ENCODE measurements at places on chromosomes 16 and 17.

DNA sequence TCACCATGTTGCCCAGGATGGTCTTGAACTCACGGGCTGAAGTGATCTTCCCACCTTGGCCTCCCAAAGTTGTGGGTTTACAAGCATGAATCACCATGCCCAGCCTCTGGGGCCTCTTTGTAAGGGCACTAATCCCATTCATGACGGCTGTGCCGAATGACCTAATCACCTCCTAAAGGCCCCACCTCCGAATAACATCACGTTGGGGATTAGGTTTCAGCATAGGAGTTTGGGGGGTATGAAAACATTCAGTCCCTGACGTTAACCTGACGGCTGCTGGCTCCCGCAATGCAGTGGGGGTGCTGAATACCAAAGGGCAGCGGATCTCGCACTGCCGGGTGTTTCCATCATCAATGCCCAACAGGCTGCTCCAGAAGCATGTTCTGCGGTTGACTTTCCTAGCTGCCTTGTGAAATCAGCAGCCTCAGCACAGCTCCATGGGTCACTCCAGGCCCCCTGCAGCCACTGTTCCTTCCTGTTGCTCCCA lies 120.8 kb upstream of the SEC14L1 start:
- DNase-seq, result no peak

DNA sequence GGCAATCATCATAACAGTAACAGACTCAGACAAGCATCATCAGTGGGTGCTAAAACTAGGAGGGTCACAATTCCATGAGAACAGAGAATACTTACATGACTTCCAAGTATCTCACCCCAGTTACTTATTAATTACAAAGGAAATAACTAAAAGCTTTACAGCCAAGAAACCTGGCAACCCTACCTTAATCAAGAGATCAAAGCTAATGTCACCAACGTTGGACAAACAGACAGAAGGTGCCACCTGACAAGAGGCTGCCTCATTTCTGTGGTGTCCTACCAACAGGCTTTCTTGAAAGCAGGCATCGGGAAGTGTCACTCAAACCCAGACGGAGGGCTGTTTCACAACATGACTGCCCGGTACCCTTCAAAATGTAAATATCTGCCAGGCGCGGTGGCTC lies 84.6 kb downstream of the RMI2 start:
- DNase-seq, result no peak

DNA sequence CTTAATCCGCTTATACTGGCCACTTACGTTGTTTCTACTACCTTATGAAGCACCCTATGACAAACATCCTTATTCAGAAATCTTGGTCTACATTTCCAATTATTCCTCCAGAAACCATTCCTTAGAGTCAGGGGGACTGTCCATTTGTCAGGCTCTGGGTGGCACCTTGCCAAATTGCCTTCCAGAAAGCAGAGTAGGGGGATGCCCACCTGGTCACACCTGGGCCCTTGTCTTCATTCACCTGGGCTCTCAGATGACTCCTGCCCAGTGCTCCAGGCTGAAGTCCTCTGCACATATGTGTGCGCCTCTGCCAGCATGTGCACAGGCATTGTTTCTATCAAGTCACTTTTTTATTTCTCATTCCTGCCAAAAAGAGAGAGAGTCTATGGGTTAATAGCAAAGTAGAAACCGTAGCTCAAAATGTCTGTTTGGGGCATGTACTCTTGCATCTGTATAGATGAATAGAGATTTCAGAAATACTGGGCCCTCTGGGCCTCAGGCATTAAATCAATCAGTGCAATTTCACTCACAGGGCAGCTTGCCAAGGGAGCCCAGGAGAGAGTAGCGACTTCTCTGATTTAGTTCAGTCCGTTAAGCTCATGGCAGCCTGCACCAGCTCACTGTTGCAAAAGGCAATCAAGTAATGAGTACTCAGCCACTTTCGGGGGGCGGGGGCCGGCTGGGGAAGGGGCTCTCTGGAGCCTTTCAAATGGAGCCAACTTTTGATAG lies 104.7 kb downstream of the SOCS1 start:
- DNase-seq, result no peak

DNA sequence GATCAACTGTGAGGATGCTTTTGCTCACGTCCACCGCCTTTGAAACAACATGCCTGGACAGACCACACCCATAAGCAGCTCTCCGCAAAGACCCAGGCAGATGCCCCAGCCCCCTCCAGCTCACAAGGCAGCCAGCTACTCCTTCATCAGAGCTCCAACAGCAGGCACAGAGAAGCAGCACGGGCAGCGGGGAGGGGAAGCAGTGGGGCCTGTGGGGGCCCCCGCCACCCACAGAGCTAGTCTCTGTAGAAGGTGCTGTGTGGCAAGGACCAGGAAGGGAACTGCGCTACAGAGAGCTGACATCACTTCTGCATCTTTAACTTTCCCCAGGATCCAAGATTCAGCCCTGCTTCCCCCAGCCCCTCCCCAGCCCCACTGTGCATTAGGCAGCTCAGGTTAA lies 10.0 kb upstream of the SCNN1G start:
- no peak for DNase-seq

Data from naive thymus-derived CD4-positive, alpha-beta T cell (primary cell).